Effector memory CD8-positive, alpha-beta T cell (primary cell): ENCODE measurements at places on chromosomes 5 and 9.

- no peak for DNase-seq
These were observed 728.0 kb downstream of the CDH9 start for GRCh38 chr5:26310415-26310814.

- no peak for DNase-seq
These were observed 640 bp downstream of the TRIM32 start for GRCh38 chr9:116687754-116688135.

DNA sequence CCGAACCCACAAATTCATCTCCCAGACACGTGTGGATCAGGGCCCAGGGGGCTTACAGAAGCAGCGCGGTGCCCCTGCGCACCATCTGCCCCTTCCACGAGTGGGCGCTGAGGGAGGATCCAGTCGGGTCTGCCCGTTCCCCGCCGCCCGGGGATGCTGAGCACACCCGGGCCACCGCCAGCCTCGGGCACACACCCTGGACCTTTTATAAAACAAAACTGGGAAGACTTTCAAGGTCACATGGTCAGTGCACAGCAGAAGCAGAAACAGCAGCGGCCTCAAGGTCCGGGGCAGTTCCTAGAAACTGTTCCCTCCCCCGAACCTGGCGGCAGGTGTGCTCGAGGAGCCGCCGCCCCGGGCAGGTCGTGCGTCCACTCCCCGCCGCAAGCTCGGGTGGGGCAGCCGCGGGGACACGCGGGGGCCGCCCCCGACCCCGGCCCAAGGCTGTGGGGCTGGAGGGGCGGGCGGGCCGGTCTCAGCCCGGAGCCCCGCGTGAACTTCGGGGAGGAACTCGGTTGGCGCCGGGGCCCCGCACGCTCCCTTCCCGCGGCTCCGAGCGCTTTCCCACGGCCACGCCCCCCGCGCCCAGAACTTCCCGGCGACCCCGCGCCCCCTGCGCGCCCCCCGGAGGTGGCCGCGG lies 633 bp upstream of the PPP1R26 start:
- DNase-seq = no peak

DNA sequence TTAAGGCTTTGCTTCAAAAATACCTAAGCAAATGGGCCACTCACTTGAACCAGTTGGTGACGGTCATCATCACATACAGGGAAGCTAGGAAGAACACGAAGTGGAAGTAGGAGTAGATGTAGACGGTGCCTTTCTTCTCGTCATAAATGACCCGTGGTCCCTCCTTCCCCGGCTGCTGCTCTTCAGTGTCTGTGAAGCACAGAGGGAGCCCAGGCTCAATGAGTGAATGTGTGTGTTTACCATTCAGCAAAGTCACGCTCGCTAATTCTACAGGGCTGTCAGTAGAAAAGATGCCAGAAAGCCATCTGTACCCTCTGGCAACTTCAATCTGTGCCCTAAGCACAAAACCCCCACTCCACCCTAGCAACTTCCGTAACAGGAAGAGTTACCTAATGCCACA lies 109.8 kb downstream of the SERINC5 start:
- no peak for DNase-seq

DNA sequence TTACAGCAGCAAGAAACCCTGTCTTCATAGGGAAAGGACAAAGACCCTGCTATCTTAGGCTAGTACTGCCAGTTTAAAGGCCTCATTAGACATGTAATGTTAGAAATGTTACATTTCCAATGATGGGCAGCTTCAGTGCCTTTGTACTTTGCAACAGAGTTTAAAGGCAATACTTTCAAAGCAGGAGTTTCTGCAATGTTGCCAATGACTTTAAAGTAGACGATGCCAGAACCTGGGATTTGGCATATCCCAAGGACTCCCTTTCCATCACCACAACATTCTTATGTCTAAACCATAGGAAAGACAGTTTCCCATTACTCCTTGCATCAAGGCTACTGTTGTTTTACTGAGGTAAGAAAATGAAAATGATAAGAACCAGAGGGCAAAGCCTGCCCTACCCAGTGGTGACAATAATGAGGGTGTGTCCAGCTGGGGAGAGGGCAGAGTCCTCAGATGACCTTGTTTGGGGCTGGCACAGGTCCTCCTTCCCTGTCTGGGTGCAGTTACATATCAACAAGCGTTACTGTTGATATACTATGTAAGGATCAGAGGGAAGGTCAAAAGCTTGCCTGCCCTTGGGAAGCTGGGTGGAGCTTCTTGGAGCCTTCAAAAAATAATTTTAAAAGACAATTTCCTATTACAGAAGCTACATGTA lies 27.5 kb upstream of the MLANA start:
- DNase-seq = no peak

GRCh38 chr5:65924366-65925043 lies 1.9 kb upstream of the ERBIN start:
- no peak for DNase-seq
